ENCODE measurements at places on chromosomes 13 and 19.

GRCh38 chr19:873084-873483 is 13.6 kb downstream of the CFD start:
- DNase-seq: peak; percentile 19

- no peak for DNase-seq
Observed at GRCh38 chr19:47497821-47498520, 14.0 kb upstream of the KPTN start.

DNA sequence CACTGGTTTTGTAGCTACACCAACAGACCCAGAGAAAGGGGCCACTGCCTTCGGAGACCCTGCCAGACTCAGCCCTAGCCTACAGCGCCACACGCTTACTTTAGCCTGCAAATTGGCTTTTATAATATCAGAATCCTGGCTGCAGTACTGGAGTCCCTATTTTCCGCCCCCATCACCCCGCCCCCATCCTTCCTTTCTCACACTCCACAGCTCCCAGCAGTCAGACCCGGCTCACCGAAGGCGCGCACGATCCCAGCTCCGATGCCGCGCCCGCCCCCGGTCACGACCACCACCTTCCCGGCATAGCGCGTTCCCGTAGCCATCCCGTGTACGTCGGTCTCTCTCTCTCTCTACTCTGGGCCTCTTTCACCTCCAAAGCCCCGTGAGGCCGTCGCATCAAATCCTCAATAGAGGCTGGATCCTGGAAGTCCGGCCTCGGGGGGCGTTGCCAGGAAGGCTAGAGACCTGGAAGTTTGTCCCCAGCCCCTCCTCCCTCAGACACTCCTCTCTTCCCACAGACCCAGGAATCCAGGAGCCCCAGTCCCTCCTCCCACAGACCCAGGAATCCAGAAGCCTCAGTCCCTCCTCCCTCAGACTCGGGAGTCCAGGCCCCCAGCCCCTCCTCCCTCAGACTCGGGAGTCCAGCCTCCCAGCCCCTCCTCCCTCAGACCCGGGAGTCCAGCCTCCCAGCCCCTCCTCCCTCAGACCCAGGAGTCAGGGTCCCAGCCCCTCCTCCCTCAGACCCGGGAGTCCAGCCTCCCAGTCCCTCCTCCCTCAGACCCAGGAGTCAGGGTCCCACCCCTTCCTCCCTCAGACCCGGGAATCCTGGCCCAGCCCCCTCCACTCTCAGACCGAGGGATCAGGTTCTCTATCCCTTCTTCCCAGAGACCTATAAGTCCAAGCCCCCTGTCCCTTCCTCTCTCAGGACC is at the start of gene HSD17B14:
Gene HSD17B14 (minus strand): TSS at position 403 of the 929 bp plus-strand sequence. CDS start 80 bp downstream, at position 323.
- DNase-seq: no peak

- DNase-seq: no peak
Observed at GRCh38 chr13:51588406-51588949, 4.2 kb downstream of the WDFY2 start.

DNA sequence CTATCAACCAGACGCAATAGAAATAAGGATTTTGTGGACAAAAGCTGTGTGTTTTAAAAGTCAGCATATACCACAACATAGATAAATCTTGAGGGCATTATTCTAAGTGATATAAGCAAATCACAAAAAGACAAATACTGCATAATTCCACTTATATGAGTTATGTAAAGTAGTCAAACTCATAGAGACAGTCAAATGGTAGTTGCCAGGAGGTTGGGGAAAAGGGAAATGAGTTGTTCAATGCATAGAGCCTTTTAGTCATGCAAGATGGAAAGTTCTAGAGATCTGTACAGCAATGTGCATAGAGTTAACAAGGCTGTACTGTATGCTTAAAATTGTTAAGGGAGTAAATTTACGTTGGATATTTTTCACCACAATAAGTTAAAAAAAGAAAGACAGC is 244.7 kb downstream of the DCT start:
- no peak for DNase-seq

DNA sequence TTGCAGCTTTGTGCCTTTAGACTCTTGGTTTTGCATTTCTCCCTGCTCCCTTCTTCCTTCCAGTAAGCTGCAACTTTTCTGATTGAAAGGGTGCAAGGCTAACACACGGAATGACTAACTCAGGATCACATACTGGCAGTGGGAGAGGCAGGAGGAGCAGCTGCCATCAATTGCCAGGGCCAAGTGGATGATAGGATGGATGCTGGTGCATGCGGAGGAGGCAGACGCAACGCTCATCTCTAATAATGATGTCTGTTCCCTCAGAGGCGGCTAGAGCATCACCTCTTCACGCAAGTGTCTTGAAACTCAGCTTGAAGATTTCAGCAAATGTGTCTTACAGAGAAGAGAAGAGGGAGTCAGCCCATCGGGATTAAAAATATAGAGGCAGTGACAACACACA is 49.5 kb upstream of the TPM4 start:
- no peak for DNase-seq

DNA sequence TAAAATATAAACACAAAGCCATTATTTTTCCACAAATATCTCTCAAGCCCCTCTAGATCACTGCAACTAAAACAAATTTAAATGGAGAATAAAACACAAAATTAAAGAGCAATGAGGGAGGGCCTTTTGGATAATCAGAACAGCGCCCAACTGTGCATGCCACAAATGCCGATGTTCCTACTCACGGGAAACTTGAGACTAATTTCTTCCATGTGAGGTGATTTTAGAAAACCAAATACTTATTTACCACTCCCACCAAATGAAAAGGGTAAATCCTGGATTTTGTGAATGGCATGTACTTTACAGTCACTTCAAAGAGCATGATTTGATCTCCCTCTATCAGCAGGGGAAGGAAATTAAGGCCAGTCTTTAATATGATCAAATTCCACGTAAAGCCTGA is 74.8 kb downstream of the SLC7A1 start:
- no peak for DNase-seq

DNA sequence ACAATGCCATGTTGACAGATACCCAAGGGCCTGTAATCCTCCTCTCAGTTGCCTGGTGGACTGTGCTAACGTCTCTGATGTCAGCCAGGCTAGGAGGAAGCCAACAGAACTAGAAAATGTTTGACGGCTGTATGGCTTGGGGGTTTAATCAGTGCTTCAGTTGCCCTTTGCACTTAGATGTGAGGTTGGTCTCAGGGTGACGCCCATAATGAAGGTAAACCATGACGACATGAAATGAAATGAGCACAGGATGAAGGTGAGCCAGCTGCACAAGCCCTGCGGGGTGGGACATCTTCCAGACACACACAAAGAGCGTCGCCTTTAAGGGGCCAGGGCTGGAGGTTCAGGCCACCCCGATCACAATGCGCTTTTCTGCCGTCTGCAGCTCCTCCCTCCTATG is 127.2 kb downstream of the CRYL1 start:
- DNase-seq: no peak

- DNase-seq: no peak
Observed at GRCh38 chr19:3593156-3593555, 7.9 kb downstream of the GIPC3 start.

Data from LoVo (cell line).